ENCODE measurements at places on chromosomes 4 and X. TPM values are rescaled to one million over a fixed set of nuclear protein-coding genes. Genes with fewer than 3 reads are reported as not detected.

Gene CDS1
- 0.36 TPM for total RNA-seq

DNA sequence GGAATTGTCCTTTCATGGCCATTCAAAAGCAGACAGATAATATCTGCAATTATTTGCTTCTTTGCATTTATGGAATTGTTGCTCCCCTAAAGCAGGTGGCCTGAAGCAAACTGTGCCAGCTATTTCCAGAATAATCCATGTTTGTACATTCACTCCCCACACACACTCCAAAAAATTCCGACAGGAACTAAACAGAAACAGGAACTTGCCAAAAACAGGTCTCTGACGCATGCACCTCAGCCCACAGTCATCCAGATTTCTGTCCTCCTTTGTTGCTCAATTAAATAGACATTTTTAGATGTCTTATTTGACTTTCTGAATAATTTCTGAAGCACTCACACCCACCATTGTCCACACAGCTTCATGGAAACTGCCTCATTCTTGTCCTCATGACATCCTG lies 71.5 kb upstream of the EDNRA start:
- no peak for DNase-seq

DNA sequence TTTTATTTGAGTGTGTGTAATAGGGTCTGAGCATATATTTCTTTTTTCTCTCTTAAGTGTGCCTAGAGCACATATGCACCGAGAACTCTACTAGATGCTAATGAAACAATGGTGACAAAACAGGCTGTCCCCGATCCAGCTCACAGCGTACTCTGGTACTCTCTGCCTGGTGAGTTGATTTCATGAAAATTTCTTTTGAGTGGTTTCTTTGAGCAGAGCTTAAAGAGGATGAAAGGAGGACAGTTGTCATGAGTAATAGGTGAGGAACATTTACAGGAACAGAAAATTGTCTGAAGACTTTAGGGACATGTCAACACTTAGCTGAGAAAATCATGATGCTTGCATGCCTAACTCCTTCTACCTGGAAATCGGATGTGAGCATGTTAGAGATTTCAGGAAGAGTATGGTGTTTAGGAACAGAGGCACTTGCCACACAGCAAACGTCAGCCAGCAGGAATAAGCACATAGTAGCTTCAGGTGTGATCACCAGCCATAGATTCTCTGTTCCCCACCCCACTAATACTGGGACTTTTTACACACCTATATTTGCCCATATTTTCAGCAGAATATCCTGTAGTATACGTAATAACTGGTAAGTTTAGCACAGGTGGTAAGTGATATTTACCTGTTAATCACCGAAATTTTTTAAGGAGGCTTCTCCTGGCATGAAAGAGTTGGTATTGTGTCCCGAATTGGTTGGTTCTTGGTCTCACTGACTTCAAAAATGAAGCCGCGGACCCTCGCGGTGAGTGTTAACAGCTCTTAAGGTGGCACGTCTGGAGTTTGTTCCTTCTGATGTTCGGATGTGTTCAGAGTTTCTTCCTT lies 111.1 kb downstream of the ZNF330 start:
- DNase-seq = no peak

Gene MAGEB17
- not detected for total RNA-seq

- DNase-seq = no peak
Observed at GRCh38 chr4:168019921-168020320, 72.4 kb upstream of the ANXA10 start.

Gene GRID2
- total RNA-seq = not detected

GRCh38 chr4:2254665-2255500 lies 7.0 kb downstream of the MXD4 start:
- peak; percentile 3 for DNase-seq

DNA sequence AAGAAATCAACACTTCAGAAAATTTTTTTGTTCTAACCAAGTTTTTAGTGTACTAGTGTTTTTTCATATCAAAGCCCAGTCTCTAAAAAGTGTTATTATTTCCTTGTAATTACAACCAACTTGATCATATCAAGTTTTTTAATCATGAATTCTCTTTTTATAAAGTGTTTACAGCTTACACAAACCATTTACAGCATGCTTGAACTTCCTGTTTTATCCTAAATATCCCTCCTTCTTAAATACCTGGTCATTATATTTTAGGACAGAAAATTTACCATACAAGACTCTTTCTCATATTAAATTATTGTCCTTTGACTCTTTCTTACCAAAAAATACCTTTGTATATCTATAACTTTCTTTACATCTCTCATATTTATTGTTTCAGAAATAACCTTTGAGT lies 89.4 kb upstream of the NPY2R start:
- no peak for DNase-seq

Gene SLC6A14
- total RNA-seq = not detected

DNA sequence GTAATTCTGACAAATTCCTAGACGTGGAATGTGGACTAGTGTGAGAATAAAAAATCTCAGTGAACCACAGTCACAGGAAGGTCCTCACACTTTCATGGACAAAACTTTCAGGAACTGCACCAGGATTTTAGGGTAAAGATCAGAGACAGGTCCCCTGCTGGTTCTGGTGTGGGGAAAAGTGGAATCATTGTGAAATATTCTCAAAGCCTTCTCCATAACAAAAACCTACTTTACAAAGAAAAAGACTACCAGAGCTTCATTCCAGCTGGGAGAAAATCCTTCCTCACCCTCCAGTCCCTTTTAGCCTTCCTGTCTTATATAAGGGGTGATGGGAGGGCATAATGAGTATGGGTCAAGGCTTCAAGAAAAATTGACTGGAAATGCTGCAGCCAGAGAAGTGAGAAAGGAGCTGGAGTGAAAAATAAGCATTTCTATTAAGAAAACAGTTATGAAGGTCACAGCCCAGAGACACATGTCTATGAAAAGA lies 325.8 kb downstream of the ARAP2 start:
- DNase-seq = no peak

- DNase-seq = no peak
Observed at GRCh38 chrX:43753637-43754036, 97.5 kb downstream of the MAOA start.

Gene LARP1B
- total RNA-seq = 18.9 TPM

DNA sequence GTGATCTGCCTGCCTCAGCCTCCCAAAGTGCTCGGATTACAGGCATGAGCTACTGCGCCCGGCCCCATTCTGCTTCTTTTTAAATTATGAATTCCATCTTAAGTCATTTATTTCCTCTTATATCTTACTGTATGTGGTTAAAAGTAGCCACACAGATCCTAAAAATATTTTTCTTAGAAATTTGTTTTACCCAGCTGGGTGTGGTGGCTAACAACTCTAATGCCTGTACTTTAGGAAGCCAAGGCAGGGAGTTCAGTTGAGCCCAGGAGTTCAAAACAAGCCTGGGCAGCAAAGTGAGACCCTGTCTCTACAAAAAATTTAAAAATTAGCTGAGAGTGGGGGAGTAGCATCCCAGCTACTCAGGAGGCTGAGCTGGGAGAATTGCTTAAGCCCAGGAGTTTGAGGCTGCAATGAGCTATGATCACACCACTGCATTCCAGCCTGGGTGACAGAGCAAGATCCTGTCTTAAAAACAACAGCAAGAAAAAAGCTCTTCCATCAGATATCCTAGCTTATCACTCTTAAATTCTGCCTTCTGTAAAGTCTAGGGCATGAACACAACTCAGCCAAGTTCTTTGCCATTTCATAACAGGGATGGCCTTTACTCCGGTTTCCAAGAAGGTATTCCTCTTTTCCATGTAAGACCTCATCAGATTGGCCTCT lies 15.1 kb upstream of the AFF1 start:
- no peak for DNase-seq

- DNase-seq = no peak
Observed at GRCh38 chrX:134646691-134647090, 11.6 kb downstream of the PLAC1 start.

GRCh38 chr4:111020961-111021360 lies 398.1 kb upstream of the PITX2 start:
- no peak for DNase-seq

DNA sequence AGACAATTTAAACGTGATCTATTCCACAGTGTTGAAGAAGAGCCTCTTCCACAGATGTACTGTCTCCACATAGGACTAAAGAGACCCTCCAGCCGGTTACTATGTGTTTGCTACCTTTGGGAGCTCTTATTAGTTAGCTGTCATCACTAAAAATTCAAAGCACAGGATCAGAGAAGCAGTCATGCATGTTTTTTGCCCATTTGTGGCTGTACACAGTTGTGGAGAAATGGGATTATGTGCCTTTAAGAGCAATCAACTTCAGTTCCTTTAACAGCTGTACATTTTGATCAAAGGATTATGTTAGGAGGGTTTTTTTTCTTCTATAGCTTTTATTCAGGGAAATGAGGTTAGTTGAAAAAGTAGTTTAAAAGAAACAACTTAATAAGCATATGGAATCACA lies 149.0 kb upstream of the SPOCK3 start:
- DNase-seq = no peak

DNA sequence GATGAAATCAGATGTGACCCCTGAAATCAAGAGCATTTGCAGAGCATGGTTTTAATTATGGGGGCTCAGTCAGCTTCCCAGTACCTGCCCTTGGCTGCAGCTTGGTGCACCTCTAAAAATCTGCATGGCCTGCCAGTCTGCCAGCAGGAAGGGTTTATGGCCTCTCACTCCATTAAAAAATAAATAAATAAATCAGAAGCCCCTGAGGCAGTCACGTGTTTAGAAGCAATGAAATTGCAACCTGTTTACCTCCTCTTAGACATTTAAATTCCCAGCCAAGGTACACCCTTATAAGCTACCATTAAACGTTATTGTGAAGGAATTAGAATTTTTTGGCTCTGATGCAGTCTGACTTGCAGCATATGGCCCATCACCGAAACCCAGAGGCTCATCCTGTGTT lies 114.0 kb upstream of the LDB2 start:
- no peak for DNase-seq

Gene RBM3
- 139 TPM for total RNA-seq

GRCh38 chr4:2923668-2924173 lies 39.5 kb downstream of the NOP14 start:
- DNase-seq = no peak

DNA sequence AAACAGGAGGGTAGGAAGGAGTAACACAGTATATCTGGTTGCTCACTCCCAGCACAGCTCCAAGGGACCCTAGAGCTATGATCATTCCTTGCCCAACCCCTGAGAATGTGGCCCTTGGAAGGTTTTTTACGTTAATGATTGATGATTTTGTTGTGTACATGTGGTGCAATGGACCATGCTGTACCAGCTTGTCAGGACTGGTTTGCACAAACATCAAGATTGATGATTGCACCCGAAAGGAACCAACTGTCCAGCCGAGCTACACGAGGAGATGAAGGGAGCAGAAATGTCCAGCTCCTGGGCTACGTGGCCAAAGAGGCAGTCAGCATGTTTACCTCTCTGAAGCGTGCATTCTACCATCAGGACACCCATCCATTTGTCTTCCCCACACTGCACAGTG lies 83.2 kb upstream of the USP9X start:
- no peak for DNase-seq

GRCh38 chrX:132412208-132412607 lies 76.6 kb downstream of the MBNL3 start:
- no peak for DNase-seq

Gene IL1RAPL1
- total RNA-seq = not detected

- no peak for DNase-seq
Observed at GRCh38 chr4:95190751-95191436, 357.9 kb downstream of the UNC5C start.

GRCh38 chr4:5973033-5973432 lies 45.2 kb downstream of the C4orf50 start:
- no peak for DNase-seq

- peak; percentile 31 for DNase-seq
Observed at GRCh38 chr4:76306882-76307659, 538 bp downstream of the STBD1 start.

DNA sequence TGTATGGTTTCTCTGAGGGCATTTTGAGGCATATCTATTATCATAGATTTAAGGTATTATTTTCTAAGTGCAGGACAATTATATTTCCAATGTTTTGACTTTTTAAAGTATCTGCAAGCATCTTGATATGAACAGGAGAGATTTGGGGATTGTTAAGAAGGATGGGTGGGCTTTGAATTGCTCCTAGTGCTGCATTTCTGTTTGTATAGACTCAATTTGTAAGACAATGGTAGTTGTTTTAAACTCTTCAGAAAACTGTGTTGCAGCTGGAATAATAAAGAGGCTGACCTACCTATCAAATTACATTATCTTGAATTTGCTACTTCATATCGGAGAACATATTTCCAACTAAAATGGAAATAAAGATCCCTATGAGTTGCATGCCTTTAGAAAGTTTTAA lies 570.3 kb downstream of the ADGRL3 start:
- no peak for DNase-seq

- DNase-seq = no peak
Observed at GRCh38 chr4:70930530-70931256, 28.5 kb downstream of the MOB1B start.

DNA sequence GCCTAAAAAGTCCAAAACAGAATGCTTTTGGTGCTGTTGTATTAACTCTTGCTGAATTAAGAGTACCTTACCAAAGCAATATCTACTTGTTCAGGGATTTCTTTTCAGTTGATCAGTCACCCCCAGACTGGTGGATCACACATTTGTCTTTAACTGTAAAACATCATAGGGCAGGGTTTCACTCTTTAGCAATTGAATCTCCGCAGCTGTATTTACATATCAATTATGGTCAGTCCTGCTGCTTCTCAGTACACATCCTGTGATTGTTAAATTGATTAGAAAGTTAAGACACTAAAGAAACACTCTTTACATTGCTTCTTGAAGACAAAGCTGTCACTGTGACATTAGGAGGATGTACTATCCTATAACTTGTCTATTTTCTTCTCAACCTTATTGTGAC lies 277.1 kb upstream of the ADGRL3 start:
- DNase-seq = no peak

Gene MAGED4B
- 0.44 TPM for total RNA-seq

DNA sequence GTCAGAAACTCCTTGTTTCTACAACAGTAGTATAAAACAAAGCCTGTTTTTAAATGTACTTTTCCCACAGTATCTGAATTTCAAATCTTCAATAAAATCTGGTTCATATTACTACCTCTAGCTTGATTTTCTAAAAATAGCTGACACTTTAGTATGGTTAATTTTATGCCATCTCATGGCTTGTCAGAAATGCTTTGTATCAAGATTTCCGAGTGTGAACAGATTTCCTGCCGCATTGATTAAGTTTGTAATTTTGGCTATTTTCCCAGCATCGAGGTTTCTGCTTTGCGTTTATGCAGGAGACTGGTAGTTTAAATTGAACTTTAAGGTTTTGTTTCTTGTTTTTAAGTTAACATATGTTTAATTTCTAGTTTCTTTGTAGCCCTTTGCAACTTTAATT lies 44.2 kb downstream of the CLCN3 start:
- no peak for DNase-seq

Gene VSIG4
- not detected for total RNA-seq

GRCh38 chr4:55868581-55869090 lies 15.2 kb downstream of the EXOC1 start:
- DNase-seq = no peak

All from activated naive CD4-positive, alpha-beta T cell treated with anti-CD3 and anti-CD28 coated beads for 36 hours (primary cell).